ENCODE measurements at places on chromosomes 6 and 20.

- no peak for DNase-seq
Measured at GRCh38 chr6:115885636-115886366, 174.9 kb downstream of the FRK start.

DNA sequence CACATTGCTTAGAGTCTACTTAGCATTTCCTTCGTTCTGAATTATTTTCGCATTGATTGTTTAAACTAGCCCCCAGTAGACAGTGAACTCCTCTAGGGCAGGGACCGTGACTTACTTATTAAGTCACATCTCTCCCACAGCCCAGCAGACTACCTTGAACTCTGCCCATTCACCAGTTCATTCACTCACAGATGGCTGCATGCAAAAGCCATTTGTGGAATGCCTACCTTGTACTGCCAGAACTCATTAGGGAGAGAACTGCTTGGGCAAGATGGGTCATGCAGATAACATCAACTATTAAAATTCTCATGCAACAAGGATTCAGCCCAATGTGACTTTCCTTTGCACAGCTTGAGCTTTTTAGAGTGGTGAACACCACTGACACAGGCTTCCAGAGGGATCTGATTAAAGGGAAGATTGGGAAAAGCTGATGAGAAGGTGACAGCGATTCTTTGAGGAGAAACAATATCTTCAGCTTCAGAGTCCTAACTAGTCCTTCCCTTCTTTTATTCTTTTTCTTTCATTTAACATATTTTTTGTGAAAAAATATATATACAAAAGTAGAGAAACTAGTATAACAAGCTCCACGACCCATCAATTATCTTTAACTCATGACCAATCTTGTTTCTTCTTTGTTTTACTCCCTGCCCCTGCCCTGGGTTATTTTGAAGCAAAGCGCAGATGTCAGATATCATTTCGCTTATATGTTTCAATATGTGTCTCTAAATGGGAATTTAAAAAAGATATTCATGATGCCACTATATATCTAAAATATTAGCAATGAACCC lies 273.9 kb downstream of the CDC5L start:
- no peak for DNase-seq

- no peak for DNase-seq
Measured at GRCh38 chr20:37880726-37881591, 22.0 kb upstream of the VSTM2L start.

DNA sequence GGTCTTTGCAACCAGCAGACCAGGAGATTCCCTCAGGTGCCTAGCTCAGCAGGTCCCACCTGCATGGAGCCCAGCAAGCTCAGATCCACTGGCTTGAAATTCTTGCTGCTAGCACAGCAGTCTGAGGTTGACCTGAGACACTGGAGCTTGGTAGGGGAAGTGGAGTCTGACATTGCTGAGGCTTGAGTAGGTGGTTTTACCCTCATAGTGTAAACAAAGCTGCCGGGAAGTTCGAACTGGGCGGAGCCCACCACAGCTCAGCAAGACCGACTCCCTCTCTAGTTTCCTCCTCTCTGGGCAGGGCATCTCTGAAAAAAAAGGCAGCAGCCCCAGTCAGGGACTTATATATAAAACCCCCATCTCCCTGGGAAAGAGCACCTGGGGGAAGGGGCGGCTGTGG lies 34.3 kb downstream of the PRSS35 start:
- DNase-seq = no peak

DNA sequence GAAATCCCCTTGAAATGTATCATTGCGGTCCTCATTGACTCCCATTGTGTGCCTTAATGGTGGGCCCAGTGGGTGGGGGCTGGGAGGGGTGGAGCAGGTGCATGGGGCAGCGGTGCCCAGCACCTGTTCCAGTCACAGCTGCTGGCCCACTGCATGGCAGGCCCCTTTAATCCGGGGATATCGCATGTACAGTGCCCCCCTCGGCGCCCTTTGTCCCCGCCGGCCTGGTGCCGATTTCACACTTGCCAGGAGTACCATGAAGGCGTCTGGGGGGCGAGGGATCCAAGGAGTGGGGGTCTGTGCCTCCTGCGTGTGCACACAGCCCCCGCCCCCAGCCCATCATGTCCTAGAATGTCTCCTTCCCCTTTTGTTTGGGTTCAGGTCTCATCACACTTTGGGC lies 2.8 kb downstream of the SNAI1 start:
- DNase-seq = no peak

DNA sequence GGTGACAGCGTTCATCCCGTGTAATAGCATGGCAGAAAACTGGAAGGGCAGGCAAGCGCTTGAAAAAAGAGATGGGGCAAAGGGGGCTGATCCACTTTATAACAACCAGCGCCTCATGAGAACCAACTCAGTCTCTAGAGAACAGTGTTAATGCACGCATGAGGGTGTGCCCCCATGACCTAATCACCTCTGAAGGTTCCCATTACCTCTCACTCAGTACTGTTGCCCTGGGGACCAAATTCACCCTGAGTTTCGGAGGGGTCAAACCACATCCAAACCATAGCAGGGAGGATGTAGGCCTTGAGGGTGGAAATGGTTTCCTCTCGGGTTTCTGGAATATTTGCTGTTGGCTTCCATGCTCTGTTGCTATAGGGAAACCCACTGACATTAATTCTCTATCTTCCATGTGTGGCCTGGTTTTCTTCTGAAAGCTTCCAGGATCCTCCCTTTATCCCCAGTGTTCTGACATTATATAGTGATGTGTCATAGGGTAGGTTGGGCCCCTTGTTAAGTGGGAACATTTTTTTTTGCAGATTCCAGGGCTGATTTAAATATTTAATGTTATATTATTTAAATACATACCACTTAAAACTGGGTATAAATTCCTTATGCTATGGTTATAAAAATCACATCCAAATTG lies 65.2 kb downstream of the PPP1R14C start:
- no peak for DNase-seq

- no peak for DNase-seq
Measured at GRCh38 chr6:79377047-79377446, 142.6 kb upstream of the HMGN3 start.

GRCh38 chr6:146433881-146434731 lies 109.5 kb upstream of the RAB32 start:
- DNase-seq = no peak

DNA sequence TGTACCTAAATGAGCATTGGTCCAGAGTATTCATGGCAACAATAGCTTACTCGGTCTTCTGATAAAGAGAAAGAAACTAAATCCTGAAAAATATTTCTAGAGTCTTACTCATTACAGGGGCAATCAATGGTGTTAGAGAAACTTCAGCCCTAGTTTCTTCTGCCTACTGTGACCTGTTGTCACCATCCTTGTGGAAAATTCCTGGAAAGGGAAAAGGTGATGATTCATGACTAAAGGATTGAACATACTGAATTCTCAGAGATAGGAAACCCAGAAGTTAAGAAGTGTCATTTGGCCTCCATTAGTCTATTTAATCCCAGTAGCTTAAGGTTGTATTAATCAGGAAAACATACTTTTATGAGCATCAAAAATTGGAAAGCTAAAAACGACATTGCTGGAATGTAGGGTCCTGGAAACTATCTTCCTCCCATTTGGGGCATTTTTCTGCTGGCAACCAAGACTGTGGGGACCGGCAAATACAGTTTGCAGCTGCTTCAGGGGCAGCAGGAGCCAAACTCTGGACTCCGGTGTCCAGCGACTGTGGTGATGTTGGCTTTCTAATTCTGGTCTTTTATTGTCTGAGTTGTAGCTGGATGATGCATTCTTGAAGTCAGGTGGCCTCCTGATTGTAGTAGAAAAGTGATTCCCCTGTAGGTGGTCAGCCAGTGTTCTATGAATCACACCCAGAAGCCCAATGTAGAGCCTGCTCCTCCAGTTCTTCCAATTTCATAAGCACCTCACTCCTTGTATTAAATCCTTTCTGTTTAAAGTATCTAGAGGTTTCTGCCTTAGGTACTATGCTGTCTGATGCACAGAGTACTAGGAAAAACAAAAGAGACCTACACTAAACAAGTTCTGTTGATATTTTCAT lies 67.6 kb downstream of the LCA5 start:
- DNase-seq = no peak

GRCh38 chr6:17156112-17156921 lies 54.5 kb downstream of the STMND1 start:
- DNase-seq = peak; percentile 66

- DNase-seq = no peak
Measured at GRCh38 chr6:53615633-53616449, 49.7 kb downstream of the KLHL31 start.

GRCh38 chr6:15956205-15957106 lies 172.4 kb upstream of the MYLIP start:
- no peak for DNase-seq

GRCh38 chr6:35370785-35371493 lies 28.6 kb downstream of the PPARD start:
- DNase-seq = no peak

DNA sequence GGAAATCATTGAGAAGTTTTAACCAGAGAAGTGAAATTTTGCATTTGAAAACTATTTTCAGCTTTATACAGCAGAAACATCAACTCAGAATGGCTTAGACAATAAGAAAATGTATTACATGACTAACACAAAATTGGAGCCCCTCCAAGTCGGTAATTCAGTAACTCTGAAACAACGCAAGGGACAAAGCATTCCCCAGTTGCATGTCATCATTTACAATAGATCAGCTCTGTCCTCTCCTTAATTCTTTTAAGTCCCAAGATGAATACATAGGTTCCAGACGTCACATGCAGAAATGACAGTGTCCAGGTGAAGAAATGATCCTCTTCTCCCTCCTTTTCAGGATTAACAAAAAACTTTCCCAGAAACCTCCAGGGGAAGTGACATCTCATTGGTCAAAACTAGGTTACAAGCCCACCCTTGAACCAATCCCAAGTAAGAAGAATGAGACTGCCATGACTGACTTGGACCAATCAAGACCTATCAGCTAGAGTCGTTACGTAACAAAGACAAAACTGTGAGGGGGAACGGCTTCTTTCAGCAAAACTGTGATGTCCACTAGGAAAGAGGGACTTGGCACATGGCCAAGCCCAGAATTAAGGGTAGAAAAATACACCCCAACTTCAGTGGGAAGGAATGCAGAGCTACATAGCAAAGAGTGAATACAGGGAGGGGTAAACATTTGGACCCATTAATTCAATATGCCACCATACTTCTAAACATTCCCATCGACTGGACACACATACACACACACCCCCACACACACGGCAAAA lies 149.8 kb upstream of the PRND start:
- no peak for DNase-seq

- no peak for DNase-seq
Measured at GRCh38 chr6:5314191-5314865, 53.0 kb downstream of the FARS2 start.
